ENCODE measurements at places on chromosomes 3 and 15.

DNA sequence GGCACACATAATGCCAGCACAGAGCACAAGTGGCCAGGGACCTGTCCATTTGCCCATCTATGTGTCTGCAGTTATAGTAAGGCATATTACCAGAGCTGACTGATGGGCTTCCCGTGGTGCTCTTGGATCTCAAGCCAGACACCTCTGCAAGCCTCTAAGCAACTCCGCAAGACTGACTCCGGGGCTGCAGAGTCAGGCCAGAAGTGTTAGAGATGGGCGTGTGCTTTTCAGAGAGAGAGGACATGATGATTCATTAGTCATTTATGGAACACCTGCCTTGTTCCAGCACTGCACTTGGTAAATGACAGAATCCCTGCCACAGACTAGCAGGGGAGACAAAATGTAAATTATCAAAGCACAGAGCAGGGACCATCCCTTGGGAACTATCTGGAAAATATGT lies 559.0 kb downstream of the PDCD6IP start:
- DNase-seq = no peak

GRCh38 chr3:95037927-95038326 lies 975.1 kb downstream of the NSUN3 start:
- DNase-seq = no peak

- DNase-seq = no peak
Observed at GRCh38 chr3:123396171-123397049, 52.5 kb downstream of the ADCY5 start.

DNA sequence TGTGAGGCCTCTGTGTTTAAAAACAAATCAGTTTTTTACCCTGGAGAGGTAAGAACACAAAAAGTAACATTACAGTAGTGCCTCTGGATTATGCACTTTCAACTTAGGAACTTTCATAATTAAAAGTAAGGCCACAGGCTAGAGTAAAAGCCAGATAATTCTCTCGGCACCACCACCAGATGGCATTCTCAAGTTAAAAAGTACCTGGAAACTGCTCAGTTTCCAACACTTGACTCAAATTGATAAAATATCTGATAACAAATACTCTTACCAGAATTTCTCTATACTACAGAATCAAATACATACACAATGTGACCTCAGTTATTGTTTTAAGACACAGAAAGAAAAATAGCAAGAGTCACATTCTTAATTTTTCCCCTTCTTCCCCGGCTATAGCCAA lies 19.9 kb downstream of the SPICE1 start:
- DNase-seq = peak; percentile 18

GRCh38 chr15:84981711-84982300 lies at the start of gene PDE8A:
PDE8A (plus strand) TSS chr15:84981856; CDS start chr15:84982163, 307 bp downstream.
- peak; percentile 7 for DNase-seq

GRCh38 chr15:40364251-40364650 lies 6.2 kb downstream of the DISP2 start:
- no peak for DNase-seq

- DNase-seq = no peak
Observed at GRCh38 chr3:49076646-49077045, 17.2 kb downstream of the QRICH1 start.

DNA sequence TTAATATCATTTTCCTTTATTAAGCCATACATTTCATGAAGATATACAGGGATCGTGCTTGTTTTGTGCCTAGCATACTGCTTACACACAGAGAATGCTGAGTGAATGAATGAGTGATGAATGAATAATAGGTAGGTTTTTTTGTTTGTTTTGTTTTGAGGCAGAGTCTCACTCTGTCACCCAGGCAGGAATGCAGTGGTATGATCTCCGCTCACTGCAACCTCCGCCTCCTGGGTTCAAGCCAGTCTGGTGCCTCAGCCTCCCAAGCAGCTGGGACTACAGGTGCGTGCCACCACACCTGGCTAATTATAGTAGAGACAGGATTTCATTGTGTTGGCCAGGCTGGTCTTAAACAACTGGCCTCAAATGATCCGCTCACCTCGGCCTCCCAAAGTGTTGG lies 400.0 kb downstream of the ROBO1 start:
- DNase-seq = no peak

DNA sequence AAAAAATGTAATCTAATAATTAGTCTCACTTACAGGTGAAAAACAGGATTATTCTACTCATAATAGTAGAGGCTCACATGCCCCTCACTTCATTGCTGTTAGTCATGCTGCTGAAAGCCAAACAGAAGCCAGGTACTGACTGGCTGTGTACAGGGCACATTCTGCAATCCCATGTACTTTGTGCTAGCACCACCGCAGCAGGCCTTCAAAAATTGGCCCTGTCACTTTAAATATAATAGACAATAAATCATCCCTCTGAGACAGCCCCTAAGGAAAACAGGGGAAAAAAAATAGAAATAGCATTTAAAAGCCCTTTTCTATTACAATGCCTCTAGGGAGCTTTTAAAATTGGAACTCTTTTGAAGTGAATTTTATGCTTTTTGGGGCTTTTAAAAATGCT lies 723.8 kb downstream of the TUSC7 start:
- DNase-seq = no peak

GRCh38 chr3:98020412-98020811 lies 14.7 kb downstream of the GABRR3 start:
- no peak for DNase-seq

DNA sequence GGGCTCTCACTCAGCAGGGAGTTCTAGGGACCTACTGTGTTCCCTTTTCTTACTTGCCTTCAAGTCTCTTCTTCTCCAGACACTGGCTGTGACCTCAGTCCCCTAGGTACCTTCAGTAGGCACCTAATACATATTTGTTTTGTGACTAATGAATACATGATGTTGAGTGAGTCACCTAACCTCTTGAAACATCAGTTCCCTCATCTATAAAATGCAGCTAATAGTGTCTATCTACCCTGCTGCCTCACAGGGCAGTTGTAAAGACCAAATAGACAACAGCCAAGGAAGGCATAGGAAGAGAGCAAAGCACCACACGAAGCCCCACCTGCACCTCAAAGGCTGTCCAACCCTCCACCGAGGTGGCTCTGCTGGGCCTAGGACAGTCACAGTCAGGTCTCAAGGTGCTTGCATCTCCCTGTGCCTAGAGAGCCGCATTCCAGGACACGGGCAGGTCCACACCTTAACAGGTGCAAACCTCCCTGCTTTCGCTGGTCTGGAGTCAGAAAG lies 29.1 kb downstream of the DAPK2 start:
- DNase-seq = no peak

GRCh38 chr3:143811602-143812001 lies 36.7 kb downstream of the SLC9A9 start:
- no peak for DNase-seq

DNA sequence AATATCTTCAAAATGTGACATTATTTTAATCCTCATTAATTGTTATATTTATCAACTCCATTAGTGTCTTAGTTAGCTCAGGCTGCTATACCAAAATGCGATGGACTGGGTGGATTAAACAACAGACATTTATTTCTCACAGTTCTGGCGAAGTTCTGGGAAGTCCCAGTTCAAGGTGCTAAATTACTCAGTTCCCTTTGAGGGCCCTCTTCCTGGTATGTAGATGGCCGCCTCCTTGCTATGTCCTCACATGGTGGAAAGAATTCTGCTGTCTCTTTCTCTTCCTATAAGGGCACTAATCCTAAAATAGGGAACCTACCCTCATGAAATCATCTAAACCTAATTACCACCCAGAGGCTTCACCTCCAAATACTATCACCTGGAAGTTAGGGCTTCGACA lies 38.8 kb upstream of the DUT start:
- DNase-seq = no peak

- no peak for DNase-seq
Observed at GRCh38 chr3:13538520-13539291, 10.2 kb upstream of the FBLN2 start.

GRCh38 chr3:3170998-3171397 lies 8.5 kb downstream of the CRBN start:
- no peak for DNase-seq

- DNase-seq = no peak
Observed at GRCh38 chr3:82259994-82260393, 498.5 kb upstream of the GBE1 start.

GRCh38 chr15:75584121-75584520 lies 5.0 kb upstream of the PTPN9 start:
- no peak for DNase-seq

DNA sequence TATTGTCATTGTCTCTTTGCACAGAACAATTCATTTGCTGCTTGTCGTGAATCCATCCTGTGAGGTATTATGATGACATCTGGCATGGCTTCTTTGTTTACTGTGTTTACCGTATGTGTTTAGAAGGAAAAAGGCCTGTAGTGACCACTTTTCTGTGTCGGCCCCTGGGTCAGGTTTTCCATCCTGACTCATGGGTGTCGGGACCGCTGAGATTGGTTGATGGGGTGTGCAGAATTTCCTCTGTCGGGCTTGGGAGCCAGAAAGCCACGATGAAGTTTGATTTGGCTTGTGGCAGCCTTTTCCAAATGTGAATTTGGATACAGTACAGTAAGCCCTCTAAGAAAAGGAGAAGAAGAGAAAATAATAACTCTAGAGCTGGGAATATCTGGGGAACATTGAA lies 113.5 kb downstream of the FNDC3B start:
- DNase-seq = no peak

GRCh38 chr15:98967916-98968315 lies 39.7 kb downstream of the PGPEP1L start:
- no peak for DNase-seq

- DNase-seq = no peak
Observed at GRCh38 chr15:74265046-74265639, 29.0 kb downstream of the CCDC33 start.

GRCh38 chr15:77409259-77410156 lies 10.4 kb downstream of the PEAK1 start:
- no peak for DNase-seq

DNA sequence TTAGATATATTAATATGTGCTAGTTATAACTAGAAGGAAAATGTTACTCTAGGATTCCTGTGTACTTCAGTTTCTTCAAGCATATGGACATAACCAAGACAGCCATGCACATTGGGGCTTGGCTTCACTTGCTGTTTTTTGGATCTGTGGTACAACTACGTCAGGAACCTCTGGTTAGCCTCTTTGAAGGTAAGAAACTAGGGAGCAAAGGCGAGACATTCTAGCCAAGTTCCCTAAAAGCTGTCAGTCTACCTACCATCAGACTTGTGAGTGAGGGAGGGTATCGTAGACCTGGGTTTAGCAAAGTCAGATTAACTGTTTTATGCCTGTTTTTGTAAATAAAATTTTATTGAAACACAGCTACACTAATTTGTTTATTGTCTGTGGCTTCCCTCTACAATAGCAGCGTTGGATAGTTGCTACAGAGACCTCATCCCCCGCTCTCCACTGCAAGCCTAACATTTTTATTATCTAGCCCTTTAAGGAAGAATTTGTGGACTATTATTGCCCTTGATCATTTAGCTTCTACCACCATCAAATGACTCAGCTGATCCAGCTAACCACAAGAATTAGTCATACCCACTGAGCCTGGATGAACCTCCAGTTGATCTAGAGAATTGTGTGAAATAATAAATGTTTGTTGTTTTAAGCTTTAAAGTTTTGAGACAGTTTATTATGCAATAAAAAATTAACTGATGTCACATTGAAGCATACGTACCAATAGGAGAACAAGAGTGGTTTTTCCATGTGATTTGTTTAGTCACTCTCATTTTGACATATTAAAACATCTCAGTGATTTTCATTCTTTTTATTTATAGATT lies 58.1 kb downstream of the RSRC1 start:
- no peak for DNase-seq

DNA sequence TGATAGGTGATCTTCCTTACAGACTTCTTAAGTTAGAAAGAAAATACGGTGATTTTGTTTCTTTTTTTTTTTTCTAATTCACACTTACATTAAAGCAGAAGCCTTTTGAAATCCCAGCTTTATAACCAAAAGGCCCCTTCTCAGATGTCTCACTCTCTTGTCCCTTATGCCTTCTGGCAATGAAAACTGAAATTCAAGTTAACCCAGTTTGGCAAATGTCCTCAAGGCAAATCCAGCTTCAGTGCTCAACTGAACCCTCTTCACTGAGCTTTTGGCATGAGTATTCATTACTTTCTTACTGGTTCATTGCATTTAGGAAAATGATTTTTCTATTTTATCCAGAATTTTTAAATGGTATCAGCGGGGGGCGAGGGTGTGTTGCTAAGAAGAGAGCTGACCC lies 17.0 kb downstream of the PLCH1 start:
- no peak for DNase-seq

DNA sequence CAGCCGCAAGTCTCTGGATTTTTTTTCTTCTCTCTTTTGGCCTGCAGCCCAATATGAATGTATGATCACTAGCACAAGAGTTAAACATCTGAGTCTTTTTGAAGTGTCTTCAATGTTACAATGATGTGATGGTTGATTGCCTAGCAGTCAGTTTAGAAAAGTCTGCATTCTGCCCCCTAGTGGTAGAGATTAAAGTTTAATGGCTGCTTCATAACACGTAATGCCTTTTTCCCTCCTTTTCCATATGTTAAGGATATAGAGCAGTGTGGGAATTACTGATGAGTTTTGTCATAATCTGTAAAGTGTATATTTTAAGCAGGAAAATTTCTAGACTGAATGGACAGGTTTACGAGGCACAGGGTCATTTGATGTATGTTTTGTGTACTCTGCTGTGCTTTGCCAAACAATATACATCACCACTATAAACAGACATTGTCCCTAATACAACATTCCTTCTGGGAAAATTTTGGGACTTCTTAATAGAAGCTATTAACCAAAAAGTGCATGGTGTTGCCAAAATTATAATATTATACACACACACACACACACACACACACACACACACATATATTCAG lies 1038.5 kb upstream of the NR2F2 start:
- no peak for DNase-seq

- DNase-seq = no peak
Observed at GRCh38 chr3:149020839-149021252, 29.5 kb downstream of the GYG1 start.

DNA sequence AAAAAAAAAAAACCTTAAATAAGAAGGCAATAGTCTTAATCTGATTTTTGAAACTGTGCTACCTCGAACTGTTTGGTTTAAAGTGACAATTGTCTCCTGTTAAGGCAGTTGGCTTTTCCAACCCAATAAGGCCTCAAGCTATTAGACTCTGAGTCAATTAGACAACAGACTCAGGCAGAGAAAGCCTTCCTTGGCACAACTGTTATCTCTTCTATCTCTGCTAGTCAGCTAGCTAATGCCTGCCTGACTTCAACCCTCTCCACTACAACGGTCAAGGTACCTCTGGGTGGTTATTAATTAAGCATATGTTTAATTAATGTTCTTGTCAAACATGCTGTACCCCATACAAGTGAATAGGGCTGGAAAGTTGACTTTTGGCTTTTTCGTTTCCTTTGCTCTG lies 110.2 kb upstream of the NLGN1 start:
- DNase-seq = no peak

DNA sequence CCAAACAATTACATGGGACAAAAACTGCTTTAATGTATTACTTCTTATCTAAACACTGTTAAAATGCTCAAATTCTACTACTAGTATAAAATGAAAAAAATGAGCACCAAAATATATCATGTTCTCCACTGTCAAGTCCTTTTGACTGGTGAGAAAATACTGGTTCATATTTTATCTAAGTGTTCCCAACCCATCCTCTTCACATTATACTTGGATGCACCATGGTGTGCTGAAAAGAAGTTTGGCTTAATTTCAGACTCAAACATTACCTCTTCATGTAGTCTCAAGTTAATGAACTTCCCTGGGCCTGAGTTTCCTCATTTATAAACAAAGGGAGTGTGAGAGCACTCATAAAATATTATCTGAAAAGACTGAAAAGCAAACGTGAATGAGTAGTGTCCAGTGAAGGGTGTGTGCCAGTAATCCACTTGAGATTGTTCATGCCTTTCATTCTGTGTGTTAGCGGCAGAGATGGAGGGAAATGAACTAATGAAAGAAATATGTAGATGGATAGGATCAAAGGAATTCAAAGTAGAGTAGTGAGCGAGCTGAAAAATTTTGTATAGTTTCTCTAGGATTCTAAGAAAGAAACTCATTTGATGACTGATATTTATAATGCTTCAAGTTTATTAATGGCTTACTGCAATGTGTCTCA lies 263.2 kb downstream of the NLGN1 start:
- no peak for DNase-seq
